ENCODE measurements at places on chromosomes 13 and 19.

- no peak for DNase-seq
Measured at GRCh38 chr13:50340146-50340545, 324.9 kb downstream of the KCNRG start.

DNA sequence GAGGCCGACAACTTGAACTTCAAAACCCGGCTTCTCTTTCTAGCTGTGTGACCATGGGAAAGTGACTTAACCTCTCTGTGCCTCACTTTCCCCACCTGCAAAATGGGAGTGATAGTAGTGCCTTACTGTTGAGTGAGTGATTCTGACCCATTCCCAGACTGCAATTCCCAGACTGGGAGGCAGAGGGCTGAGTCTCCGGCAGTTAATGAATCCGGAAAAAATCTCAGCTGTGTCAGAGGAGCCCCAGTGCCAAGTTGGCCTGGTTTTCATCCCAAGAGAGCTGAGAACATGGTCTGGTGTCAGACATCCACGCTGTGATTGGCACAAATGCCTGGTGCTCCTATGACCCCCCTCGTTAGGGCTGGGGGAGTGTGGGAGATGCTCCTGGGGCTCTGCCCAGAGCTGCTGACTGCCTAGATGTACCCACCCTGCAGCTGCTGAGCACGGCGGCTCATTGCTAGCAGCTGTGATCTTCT is 50.0 kb downstream of the PIN1 start:
- DNase-seq = no peak

GRCh38 chr19:29370276-29370675 is 155.5 kb upstream of the VSTM2B start:
- no peak for DNase-seq

DNA sequence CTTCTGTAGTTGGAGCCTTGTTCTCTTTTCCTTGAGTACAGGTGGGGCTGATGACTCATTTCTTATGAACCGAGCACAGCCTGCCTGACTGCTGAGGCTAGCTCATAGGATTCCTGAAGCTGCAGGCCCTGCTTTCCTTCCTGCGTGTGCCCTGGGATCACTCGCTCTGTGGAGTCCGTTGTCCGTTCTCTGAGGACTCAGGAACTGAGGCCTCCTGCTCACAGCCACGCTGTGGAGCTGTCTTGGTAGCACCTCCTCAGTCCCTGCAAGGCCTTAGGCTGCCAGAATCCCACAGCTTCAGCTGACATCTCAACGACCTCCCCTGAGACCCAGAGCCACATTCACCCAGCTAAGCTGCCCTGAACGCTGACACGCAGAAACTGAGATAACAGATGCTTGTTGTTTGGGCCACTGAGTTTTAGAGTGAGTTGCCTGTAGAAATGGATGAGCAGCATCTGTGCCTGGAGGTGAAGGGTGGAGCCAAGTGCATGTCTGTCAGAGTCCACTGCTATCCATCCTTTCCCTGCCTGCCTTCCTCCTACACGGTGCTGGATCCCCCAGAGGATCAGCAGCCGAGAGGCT is 72.9 kb downstream of the ARHGEF7 start:
- DNase-seq = no peak

- no peak for DNase-seq
Measured at GRCh38 chr13:27678306-27679040, 56.8 kb downstream of the POLR1D start.

DNA sequence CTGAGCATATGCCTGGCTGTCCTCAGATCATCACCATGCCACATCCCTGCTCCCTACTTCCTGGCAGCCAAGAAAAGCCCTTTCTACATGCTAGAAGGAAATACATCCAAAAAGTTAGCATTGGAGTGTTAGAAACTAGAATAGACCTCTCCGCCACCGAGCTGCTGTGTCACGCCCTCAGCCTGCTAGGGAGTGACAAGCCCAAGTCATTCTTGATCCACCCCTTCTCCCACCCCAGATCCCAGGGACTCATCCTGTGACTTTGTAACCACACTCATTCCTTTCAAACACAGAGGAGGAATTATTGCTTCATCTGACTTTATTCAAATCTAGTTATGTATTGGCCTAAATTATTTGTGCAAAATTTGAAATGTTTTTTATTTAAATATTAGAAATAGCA is 45.3 kb downstream of the POLR1D start:
- no peak for DNase-seq

DNA sequence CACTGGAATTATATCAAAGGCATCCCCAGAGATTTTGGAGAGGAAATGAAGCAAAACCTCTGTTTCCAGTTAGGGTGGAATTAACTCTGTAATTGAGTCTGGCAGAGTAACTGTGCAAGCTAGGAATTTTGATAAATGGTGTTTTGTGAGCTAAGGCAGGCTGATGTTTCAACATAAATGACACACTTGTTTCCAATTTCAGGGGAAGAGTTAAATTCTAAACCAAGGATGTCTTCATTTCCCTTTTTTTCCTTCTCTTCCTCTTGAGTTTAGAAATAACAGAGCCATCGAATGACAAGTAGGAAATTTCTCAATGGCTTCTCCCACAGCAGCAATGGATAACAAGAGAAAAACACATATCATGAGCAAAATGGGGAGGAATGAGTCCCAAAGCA is 131.2 kb downstream of the IRS2 start:
- no peak for DNase-seq

DNA sequence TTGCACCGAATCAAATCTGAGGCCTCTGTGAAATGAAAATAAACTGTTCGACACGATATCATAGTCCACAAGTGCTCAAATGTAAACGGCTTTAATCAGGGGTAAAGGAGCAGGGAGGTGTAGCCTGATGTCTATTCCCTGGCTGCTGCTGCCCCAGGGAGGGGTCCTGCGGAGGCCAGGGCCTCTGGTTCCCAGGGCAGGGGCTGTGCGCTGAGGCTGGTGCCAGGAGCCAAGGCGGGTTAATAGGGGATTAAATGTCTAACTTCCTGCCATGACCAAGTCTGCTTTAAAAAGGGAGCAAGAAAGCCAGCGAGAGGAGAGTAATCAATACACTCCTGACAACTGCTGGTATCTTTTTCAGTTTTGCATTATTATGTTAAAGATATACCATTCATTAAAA is 59.4 kb downstream of the ZNF536 start:
- DNase-seq = no peak

GRCh38 chr13:114109641-114110041 is 22.8 kb downstream of the RASA3 start:
- DNase-seq = peak; percentile 37

- DNase-seq = no peak
Measured at GRCh38 chr19:35249146-35249847, 495 bp downstream of the LSR start.

DNA sequence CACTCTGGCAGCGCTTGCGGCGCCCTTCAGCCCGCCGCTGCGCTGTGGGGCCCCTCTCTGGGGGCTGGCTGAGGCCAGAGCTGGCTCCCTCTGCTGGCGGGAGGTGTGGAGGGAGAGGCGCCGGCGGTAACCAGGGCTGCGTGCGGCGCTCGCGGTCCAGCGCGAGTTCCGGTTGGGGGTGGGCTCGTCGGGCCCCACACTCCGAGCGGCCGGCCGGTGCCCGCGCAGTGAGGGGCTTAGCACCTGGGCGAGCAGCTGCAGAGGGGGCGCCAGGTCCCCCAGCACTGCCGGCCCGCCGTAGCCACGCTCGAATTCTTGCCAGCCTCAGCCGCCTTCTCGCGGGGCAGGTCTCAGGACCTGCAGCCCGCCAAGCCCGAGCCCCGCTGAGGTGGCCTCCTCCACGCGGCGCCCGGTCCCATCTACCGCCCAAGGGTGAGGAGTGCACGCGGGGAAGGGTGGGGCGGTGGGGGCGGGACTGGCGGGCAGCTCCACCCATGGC is 879.0 kb upstream of the SLITRK5 start:
- no peak for DNase-seq

- DNase-seq = no peak
Measured at GRCh38 chr13:37360556-37360955, 238.0 kb downstream of the POSTN start.

GRCh38 chr13:112727581-112727980 is 37.7 kb downstream of the ATP11A start:
- DNase-seq = no peak

- no peak for DNase-seq
Measured at GRCh38 chr13:44385847-44386246, 12.2 kb downstream of the SERP2 start.

DNA sequence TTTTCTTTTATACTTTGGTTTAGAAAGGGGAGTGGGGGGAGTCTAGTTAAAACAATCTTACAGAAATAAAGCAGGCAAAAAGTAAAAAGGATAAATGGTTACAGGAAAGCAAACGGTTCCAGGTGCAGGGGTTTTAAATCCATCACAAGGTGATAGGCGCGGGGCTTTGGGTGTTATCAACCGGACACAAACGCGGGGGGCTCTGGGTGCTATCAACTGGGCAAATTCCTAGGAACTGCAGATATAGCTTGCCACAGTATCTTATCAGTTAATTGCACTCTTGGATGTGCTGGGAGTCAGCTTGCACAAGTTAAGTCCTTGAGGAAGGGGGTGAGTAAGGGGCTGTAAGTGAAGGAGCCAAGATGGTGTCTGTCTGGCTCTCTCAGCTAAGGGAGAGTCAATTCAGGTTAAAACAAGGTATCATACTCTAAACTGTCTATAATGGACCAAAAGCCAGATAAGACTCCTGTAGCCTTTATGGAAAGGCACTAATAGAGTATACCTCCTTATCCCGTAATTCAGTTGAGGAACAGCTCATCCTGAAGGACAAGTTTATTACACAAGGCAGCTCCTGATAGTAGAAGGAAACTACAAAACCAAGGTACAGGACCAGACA is 32.6 kb upstream of the ZSCAN5A start:
- no peak for DNase-seq

DNA sequence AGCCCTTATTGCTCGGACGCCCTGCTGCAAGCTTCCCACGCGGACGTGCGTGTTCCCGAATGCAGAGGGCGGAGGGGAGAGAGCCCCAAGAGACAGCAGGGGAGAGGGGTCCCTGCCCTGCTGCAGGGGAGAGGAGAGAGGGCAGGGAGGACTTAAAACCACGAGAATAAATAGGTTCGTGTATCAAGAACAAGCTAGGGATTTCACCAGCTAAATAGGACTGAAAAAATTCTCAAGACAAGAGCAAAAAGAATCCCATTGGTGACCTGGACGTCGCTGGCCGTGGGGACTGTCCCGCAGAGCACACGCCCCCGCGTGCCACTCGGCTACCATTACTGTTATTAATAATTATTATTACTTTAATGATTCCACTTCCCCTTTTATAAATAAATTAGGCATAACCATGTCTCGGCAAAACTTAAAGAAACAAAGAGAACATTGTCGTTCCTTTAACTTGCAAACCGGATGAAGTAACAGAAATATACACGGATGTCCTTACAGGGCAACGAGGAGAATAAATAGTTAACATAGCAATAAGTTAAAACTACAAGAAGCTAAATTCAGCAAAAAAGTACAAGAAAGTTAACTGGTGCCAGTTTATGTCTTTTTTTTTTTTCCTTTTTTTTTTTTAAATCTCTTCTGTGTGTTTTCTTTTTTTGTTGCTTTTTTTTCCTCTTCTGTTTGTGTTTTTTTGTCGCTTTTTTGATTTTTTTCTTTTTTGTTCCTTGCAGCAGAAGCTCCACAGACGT is 16.6 kb downstream of the PRKCSH start:
- DNase-seq = no peak

GRCh38 chr13:44974056-44974793 is 15.0 kb downstream of the NUFIP1 start:
- no peak for DNase-seq

DNA sequence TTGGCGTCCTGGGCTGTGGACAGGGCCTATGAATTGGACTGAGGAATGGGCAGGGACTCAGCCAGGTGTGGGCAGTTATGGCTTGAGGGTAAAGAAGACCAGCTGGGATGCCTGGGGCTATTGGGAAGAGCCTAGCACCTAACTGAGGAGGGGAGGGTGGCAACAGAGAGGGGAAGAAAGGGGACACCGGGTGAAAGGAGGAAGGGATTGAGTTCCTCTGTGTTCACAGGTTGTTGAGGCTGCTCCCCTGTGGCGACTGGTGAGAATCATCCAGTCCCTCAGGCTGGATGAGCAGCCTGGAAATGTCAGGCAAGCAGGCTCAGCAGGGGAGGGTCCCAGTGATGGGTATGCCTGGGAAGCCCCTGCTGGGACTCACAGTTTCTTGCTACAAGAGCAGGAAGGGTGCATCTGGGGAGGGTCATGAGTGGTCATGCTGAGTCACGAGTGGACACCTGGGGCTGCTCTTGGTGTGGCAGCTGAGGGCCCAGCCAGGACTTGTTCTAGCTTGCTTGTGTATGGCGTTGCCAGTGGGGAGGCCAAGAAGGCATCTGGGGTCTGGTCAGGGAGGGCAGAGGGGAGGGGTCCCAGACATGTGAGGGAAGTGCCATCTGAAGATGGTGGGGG is 1.4 kb downstream of the ZNF324 start:
- DNase-seq = no peak

GRCh38 chr13:39835253-39835652 is 179.8 kb downstream of the COG6 start:
- DNase-seq = no peak

DNA sequence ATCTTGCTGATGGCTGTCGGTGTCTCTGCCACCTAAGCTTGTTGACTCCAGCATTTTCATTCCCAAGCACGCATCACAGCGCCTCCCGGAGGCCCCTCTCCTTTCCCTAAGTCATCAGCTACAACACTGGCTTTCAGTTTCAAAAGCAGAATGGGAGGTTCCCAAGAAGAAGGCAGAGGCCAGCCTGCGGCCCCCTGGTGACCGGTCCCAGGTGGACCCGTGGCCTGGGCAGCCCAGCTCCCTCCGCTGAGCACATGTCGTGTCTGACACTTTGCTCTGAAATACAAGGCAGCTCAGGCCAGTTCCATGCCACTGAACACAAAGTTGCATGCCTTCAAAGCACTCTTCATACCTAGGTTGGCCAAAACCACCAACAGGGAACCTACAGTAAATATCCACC is 8.5 kb downstream of the MLLT1 start:
- no peak for DNase-seq

DNA sequence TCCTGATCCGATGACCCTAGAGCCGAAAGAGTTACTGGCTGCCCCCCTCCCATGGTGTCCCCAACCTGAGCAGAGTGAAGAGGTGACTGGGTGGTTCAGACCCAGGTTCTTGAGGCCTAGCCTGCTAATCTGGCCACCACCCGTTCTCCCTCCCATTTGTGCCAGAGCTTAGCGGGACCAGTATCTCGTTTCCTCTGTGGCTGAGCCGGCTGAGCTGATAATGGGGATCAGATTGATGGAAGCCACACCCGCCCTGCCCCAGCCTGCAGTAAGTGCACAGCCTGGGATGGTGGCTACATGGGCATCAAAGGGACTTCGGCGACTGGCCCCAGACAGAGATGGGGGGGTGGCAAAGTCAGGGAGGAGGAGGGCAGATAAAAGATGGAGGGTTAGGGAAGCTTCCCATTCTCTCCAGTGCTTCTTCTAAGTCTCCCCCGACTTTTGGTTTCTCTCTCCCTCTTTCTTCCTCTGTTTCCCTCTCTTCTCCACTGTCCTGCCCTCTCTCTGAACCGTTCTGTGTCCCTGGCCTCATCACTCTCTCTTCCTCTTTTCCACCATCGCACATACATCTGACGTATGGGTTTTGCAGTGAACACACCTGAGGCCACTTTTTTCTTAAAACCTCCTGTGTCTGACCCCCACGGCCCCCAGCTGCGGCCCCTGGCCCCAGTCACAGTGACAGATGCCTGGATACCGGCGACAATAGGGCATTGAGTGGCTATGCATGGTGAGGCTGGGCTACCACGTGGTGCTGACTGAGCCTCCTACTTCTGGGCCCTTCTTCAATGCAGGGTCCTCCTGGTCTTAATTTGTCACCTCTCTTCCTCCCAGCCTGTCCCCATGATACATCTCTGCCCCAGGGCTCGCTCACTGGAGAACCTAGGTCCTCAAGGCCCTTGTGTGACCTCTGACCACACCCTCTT is 2.4 kb downstream of the ELAVL3 start:
- no peak for DNase-seq

- DNase-seq = no peak
Measured at GRCh38 chr19:1862424-1863327, 703 bp downstream of the KLF16 start.

- DNase-seq = no peak
Measured at GRCh38 chr13:106176117-106176516, 359.3 kb downstream of the EFNB2 start.

All from activated CD4-positive, alpha-beta T cell treated with anti-CD3 and anti-CD28 coated beads, Interleukin-2, amount 50 U/mL, for 4 hours (primary cell).